ENCODE measurements at places on chromosomes 3 and 15.

DNA sequence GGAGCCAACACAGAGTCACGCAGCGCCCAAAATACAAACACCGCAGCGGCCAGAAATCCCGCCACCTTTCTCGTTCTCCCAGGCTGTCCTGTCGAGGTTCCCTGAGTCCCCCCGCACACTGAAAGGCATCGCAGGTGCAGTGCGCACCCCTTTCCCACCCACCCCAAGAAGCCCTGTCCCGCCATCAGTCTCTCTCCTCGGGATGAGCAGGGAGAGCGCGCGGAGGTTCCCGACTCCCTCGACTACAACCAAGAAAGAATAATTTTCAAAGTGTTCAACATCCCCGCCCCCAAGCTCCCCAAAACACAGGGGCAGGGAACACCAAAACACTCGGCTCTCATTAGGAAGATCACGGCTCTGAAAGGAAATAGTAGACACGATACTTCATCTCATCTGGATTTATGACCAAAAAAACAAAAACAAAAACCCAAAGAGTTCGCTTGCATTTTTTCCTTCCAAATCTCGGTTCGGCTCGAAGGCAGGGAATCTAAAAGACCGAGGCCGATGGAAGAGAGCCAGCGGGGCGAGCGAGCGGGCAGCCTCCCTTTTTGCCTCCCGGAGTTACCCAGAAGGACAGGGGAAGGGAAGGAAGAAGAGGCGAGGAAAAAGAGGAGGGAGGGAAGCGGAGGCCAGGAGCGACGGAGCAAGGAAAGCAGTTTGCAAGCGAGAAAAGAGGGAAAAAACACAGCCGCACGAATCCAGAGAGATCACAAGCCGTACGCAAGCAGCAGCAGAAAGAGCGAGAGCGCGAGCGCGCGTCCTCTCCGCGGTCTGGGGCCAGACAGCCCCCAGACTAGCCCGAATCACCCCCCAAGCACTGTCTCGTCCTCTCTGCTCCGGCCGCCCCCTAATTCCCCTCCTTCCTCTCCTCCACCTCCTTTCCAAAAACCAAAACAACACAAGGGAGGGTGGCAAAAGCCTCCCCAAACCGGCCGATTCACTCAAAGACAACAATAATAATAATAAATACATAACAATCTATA lies 808 bp downstream of the BCL6 start:
- peak; percentile 28 for DNase-seq

- no peak for DNase-seq
These were observed 109.5 kb downstream of the RARB start for GRCh38 chr3:25537516-25537915.

- DNase-seq = no peak
These were observed 382.5 kb upstream of the CBLB start for GRCh38 chr3:106251160-106251892.

DNA sequence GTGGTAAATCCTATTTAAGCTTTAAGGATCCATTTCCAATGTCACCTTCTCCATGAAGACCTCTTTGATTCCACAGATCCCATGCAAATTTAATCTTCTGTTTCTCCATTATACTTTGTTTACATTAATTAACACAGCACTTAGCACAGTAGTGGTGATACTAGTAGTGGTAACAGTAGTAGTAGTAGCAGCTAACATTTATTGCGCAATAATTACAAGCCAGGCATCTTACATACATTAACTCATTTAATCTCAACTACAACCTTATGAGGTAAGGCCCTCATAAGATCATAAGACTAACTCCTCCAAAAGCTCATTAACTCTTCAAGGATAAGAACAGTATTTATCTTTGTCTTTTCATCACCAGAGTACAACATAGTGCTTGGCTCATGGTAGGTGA lies 54.8 kb upstream of the FSIP1 start:
- no peak for DNase-seq

- no peak for DNase-seq
These were observed 90.5 kb downstream of the IGF1R start for GRCh38 chr15:98738689-98739401.

DNA sequence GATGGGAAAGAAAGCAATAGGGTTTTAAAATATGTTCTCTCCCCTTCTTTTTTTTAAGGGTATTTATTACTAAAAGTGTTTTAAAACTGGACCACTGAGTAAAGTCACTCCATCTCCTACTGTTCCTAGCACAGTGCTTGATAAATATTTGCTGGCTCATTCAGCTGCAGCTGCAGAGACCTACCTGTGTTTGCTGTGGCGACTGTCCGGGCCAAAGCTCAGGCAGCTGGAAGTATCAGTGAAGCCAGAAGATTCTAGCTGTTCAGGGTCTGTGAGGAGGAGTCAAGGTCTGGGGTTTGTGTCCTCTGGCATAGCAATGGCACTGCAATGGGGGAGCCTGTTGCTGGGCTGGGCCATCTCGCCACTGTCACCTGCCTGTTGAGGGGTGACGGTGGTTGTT lies 109.9 kb downstream of the RPLP1 start:
- DNase-seq = no peak

GRCh38 chr3:119418641-119419040 lies 44.8 kb downstream of the TMEM39A start:
- DNase-seq = no peak

DNA sequence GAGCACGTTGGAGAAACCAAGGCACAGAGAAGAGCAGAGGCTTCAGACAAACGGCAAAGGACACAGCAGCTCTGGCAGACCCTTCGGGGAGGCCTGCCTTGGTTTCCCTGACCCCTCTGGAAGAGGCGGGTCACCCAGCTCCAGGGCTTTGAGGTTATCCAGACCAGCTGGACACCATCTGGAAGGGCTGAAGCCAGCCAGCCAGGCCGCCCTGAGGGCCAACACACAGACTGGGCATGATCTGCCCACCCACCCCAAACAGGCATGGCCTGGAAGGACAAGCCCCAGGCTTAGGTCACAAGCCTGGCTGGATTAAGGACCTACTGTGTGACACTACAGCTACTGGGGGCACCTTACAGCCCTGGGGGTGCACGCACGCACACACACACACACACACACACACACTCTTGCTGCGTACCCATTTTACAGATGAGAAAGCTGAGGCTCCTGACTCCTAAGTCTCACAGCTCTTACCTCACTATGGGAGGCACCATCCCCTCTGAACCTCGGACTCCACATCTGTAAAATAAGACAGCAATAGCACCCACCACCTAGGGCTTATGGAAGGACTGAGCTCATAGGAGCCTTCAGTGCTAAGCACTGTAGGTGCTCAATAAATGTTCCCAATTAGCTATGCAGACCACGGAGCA lies 10.8 kb downstream of the PLXND1 start:
- DNase-seq = no peak

- DNase-seq = no peak
These were observed 112.8 kb upstream of the TLE3 start for GRCh38 chr15:70210528-70210927.

GRCh38 chr3:25584011-25584789 lies 80.5 kb downstream of the TOP2B start:
- no peak for DNase-seq

DNA sequence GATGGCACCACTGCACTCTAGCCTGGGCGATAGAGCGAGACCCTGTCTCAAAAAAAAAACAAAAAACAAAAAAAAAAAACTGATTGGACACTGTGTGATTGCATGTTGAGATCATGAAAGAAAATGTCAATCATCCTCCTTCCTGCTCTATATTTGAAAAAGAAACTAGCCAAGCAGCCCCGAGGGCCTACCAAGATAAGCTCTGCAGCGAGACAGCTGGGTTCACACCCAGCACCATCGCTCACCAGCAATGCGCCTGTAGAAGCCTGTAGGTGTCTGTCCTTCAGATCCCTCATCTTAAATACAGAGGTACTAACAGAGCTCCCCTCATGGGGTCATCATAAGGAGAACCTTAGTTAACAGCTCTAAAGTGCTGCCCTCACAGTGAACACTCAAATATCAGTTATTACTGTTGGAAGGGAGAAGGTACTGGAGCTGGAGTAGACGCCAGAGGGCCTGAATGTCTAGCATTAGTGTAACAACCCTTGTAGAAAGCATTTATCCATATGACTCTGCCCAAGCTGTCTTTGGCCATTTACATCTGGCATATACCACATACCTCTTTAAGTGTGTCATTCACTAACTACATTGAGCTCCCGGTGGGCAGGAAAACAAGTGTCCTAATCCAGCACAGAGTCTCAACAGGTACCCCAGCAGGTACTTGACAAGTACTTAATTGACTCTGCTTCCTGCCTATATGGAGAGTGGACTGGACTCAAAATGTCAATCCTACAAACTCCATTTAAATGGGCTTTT lies 22.9 kb downstream of the MYLK start:
- DNase-seq = no peak

GRCh38 chr15:93428807-93429351 lies 339.9 kb upstream of the RGMA start:
- DNase-seq = no peak

DNA sequence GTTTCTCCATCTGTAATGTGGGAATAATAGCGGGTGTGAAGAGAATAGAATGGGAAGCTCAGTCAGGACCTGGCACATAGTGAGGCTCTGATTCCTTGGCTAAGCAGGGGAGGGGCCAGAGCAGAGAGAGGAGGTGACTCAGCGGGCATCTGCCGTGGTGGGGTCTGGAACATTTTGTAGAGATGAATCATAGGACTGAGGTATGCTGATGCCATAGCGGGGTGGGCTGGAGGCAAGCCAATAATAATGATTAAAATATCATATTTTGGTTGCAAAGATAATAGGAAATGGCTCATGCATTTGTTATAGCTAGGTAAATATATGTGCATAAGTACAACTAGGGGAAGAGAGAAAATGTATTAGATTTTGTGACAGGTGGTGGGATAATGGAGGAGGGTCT lies 11.2 kb downstream of the TGM4 start:
- DNase-seq = no peak

GRCh38 chr3:141482245-141482922 lies 4.4 kb upstream of the RASA2 start:
- no peak for DNase-seq

DNA sequence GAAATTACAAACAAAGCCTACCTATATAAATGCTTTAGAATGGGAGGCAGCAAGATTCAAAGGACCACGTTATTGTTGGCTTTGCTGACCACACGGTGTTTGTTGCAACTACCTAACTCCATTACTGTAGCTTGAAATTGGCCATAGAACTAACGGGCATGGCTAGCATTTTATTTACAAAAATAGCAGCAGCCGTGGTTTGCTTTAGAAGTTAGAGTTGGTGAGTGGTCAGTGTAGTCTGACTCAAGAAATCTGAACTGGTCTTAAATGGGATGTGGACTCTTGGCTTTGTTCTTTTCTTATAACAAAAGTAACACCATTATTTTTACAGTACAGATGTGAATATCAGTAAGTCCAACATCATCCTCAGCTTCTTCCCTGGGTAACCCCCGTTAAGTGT lies 10.6 kb downstream of the ATP1B3 start:
- no peak for DNase-seq

GRCh38 chr15:69973102-69973714 lies 124.5 kb downstream of the TLE3 start:
- DNase-seq = peak; percentile 12

- DNase-seq = no peak
These were observed 117.0 kb downstream of the WNT7A start for GRCh38 chr3:13762906-13763305.

- no peak for DNase-seq
These were observed 34.0 kb upstream of the ARHGEF3 start for GRCh38 chr3:56835650-56836227.

DNA sequence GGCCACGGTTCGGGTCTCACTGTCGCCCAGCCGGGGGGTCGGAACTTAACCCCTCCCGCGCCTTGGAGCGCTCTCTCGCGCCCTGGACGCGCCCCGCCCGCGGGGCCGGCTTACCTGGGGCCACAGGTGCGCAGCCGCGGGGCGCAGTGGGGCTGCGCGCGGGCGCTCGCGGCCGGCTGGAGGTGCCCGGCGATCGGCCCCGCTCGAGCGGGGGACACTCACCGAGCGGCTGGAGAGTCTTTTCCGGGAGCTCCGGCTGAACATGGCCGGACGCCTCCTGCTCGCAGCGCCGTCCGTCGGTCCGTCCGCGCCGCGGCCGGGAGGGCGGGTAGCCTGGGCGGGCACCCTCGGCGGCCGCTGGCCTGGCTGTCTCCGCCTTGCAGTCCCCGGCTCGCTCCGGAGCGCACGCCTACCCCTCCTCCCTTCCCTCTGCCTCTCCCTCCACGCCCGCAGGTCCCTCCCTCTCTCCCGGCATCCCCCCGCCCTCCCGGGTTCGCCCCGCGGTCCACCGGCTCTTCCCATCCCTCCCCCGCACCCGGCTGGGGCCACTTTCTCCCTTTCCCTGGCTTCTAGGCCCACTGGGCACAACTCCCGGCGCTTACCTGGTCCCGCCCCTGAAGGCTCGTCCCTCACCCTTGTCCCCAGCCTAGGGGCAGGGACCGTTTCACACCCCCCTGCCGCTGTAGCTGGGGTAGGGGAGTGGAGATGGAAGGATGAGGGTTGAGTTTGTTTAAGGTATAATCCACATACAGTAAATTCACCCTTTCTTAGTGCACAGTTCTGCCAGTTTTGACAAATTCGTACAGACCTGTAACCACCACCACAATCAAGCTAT lies 220.1 kb upstream of the PRICKLE2 start:
- no peak for DNase-seq

DNA sequence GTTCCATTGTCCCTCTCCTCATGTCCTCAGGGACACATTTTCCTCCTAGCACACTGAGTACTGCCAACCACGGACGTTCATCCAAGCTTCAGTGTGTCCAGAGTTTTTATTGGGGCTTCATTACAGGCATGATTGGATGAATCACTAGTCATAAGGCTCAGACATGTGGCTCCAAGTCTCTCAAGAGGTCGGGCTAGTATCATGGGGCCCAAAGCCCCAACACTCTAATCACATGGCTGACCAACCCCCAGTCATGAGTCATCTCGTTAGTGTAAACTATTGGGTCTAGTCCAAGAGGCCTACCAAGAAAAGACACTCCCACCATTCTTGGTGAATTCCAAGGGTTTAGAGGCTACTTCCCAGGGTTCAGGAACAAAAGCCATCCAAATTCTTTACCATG lies 4.4 kb downstream of the TERC start:
- no peak for DNase-seq

DNA sequence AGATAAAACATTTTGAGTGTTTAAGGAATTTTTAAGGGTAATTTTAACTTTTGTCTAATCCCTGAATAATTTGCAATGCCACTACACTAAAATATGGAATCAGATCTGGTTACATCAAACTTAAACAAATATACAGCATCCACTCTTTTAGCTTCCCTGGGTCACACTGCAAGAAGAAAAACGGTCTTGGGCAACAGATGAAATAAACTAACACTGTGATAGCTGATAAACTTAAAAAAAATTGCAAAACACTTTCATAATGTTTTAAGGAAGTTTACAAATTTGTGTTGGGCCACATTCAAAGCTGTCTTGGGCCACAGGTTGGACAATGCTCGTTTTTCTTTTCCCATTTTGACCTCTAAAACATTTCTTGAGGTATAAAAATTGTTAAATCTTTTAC lies 34.3 kb downstream of the CCDC66 start:
- DNase-seq = no peak

GRCh38 chr3:157542711-157543500 lies 39.7 kb upstream of the VEPH1 start:
- no peak for DNase-seq

- no peak for DNase-seq
These were observed 58.1 kb upstream of the SATB1 start for GRCh38 chr3:18483226-18483625.
